Thyroid gland (tissue), 4 donors: ENCODE measurements at places on chromosomes 3 and 15. TPM values are rescaled to one million over a fixed set of nuclear protein-coding genes. Genes with fewer than 3 reads are reported as not detected.
A peak's percentile ranks its signal among the peaks of the same experiment; 100 is the strongest.

ISLR2 gene
- not detected for total RNA-seq

CLDN1 gene
- 29.2 TPM for total RNA-seq

- no peak overlapping the region for H3K27ac ChIP-seq
- no peaks in the 10 kb centered on the region for H3K27me3 ChIP-seq
- H3K36me3 ChIP-seq = no peaks in the 10 kb centered on the region
- no peak for DNase-seq
- H3K4me1 ChIP-seq = no peaks in the 10 kb centered on the region
- H3K4me3 ChIP-seq = no peak overlapping the region
Measured at GRCh38 chr3:178194539-178194938, 341.7 kb upstream of the KCNMB2 start.

DNA sequence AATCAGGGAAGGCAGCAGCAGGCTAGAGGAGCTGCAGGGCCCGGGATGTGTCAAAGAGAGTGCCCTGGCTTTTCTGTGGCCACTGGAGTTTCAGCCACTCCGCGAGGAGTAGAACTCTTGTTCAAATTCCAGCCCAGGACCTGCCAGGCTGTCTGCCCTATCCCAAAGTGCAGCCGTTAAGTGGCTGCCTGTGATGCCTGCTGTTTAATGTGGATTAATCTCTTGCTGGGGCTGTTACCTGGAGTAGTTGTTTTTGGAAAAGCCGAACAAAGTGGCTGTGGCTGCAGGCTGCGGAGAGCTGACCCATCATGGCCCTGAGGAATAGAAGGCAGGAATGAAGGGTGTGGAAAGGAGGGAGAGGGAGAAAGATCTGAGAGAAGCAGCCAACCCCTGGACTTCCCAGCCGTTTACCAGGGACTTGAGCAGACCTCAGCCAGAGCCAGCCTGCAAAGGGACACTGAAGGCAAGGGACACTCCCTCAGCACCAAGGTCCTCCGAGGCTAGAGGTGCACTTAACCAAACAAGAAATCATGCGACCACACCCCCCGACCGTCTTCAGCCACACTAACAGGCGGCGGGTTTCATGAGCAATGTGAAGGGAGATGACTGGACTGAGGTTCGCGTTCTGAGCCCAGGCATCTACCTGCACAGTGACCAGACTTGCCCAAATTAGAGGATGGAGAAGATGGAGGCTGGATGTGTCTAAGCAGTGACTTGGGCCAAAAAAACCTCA is 4.7 kb downstream of the CDAN1 start:
- peaks cover 43% of the 10 kb centered on the region for H3K36me3 ChIP-seq
- DNase-seq = no peak

DNA sequence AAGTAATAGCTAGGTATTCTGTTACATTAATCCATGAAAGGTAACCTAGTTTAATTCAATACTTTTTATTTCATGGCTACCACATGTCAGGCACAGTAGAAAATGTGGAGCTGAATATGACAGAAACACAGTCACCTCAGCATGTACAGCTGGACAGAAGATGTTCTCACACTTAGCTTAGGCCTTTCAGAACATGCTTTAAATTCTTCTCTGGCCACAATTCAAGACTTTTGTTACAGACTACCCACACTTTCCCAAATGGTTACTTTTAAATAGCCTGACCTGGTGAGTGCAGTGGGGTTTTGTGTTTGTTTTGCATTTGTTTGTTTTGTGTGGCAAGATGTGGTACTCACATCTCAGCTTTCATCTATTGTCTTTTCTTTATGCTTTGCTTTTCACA is 1079.5 kb downstream of the IGSF11 start:
- no peak overlapping the region for H3K27ac ChIP-seq
- no peaks in the 10 kb centered on the region for H3K36me3 ChIP-seq

GRCh38 chr15:61764981-61765380 is 295.3 kb downstream of the VPS13C start:
- H3K4me1 ChIP-seq = peaks cover 18% of the 10 kb centered on the region
- DNase-seq = peak; percentile 71
- no peaks in the 10 kb centered on the region for H3K36me3 ChIP-seq
- no peak overlapping the region for H3K4me3 ChIP-seq
- no peaks in the 10 kb centered on the region for H3K27me3 ChIP-seq
- H3K27ac ChIP-seq = peak overlapping the region; percentile 61

GRCh38 chr3:68560728-68561127 is 371.6 kb downstream of the TAFA4 start:
- no peaks in the 10 kb centered on the region for H3K27me3 ChIP-seq
- no peak overlapping the region for H3K4me3 ChIP-seq
- H3K27ac ChIP-seq = no peak overlapping the region
- no peaks in the 10 kb centered on the region for H3K4me1 ChIP-seq

GRCh38 chr15:41523097-41523496 is 9.5 kb upstream of the LTK start:
- H3K4me3 ChIP-seq = no peak overlapping the region
- DNase-seq = no peak
- no peaks in the 10 kb centered on the region for H3K27me3 ChIP-seq
- H3K4me1 ChIP-seq = no peaks in the 10 kb centered on the region
- H3K27ac ChIP-seq = no peak overlapping the region

- DNase-seq = no peak
- no peak overlapping the region for H3K27ac ChIP-seq
- no peak overlapping the region for H3K4me3 ChIP-seq
- H3K36me3 ChIP-seq = no peaks in the 10 kb centered on the region
- H3K27me3 ChIP-seq = no peaks in the 10 kb centered on the region
Measured at GRCh38 chr3:159486580-159486979, 502.1 kb upstream of the IL12A start.

- H3K4me3 ChIP-seq = no peak overlapping the region
- no peaks in the 10 kb centered on the region for H3K27me3 ChIP-seq
- H3K4me1 ChIP-seq = no peaks in the 10 kb centered on the region
- H3K27ac ChIP-seq = no peak overlapping the region
- no peak for DNase-seq
- peaks cover 4% of the 10 kb centered on the region for H3K36me3 ChIP-seq
Measured at GRCh38 chr3:126018545-126018944, 49.6 kb downstream of the ROPN1B start.

DNA sequence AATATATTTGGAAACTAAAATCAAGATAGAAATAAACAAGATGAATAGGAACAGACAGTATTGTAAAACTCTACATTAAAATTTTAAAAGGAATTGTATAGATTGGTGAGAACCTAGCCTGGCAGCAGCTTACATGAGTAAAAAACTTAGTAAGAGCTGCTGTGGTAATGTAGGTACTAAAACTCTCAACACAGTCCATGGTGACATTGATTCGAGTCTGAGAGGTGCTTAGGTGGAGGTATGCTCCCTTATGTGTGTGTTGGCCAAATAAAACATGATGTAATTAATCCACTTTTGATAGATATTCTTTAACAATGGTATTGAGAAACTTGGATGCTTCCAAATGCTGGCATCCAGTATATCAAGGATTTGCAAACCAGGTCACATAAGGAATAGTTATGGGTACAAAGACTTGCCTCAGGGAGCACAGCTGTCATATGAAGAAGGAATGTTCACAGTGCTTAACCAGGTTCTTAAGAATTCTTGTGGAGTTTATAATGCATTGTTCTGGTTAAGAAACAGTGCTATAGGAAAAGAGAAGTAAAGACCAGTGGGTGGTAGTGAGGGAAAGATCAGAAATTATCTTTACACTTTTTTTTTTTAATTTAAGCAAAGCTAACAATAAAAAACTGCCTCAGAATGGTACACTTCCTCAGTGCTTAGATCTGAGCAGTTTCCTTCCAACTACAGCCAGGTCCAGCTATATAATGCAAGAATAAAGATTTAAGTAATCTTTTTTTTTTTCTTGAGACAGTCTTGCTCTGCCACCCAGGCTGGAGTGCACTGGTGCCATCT is 24.6 kb upstream of the IL20RB start:
- H3K36me3 ChIP-seq = no peaks in the 10 kb centered on the region
- H3K4me1 ChIP-seq = peaks cover 18% of the 10 kb centered on the region
- no peak overlapping the region for H3K27ac ChIP-seq

DNA sequence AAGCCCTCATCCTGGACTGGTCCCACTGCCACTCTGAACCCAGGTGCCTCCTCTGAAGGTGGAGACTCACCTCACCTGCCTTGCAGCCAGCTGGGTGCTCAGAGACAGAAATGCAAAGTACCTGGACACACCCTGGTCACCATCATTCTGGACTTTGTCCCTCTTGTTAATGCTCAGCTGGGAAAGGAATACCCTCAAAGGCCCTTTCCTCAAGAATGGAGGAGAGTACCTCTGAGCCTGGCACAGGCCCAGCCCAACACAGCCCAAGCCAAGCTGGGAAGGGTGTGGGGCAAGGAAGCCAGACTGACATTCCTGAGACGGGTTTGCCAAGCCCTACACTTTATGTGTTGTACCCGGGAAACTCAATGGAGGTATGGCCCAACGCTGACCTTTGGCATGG is 983 bp upstream of the ALAS1 start:
- DNase-seq = peak; percentile 75
- H3K4me3 ChIP-seq = no peak overlapping the region
- H3K4me1 ChIP-seq = peaks cover 31% of the 10 kb centered on the region
- H3K36me3 ChIP-seq = peaks cover 4% of the 10 kb centered on the region
- H3K27ac ChIP-seq = peak overlapping the region; percentile 44

DNA sequence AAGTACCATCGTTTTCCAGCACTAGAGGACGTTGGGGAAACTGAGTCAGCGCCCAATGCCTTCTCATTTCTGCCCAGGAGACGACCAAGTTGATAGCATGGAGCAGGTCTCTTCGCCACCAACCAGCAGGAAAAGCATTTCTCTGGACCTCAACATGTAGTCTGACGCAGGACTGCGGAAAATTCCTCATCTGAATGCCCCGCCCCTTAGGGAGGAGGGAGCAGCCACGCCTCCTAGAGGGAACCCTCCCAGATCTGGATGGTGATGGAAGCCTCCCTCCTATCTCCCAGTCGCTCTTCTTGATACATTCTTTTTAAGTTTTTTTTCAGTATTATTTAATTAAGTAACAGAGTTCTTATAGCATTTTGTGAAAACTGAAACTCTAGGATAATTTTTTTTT is 17.4 kb upstream of the MINDY4B start:
- no peak for DNase-seq
- no peak overlapping the region for H3K27ac ChIP-seq
- no peak overlapping the region for H3K4me3 ChIP-seq

GRCh38 chr3:49803465-49804140 is 542 bp downstream of the INKA1 start:
- no peak overlapping the region for H3K27ac ChIP-seq
- DNase-seq = peak; percentile 19
- H3K36me3 ChIP-seq = no peaks in the 10 kb centered on the region
- no peaks in the 10 kb centered on the region for H3K27me3 ChIP-seq
- H3K4me1 ChIP-seq = peaks cover 37% of the 10 kb centered on the region

GRCh38 chr15:96274698-96275097 is 55.8 kb upstream of the NR2F2 start:
- H3K4me1 ChIP-seq = no peaks in the 10 kb centered on the region
- H3K27ac ChIP-seq = no peak overlapping the region
- DNase-seq = no peak
- H3K36me3 ChIP-seq = no peaks in the 10 kb centered on the region

DNA sequence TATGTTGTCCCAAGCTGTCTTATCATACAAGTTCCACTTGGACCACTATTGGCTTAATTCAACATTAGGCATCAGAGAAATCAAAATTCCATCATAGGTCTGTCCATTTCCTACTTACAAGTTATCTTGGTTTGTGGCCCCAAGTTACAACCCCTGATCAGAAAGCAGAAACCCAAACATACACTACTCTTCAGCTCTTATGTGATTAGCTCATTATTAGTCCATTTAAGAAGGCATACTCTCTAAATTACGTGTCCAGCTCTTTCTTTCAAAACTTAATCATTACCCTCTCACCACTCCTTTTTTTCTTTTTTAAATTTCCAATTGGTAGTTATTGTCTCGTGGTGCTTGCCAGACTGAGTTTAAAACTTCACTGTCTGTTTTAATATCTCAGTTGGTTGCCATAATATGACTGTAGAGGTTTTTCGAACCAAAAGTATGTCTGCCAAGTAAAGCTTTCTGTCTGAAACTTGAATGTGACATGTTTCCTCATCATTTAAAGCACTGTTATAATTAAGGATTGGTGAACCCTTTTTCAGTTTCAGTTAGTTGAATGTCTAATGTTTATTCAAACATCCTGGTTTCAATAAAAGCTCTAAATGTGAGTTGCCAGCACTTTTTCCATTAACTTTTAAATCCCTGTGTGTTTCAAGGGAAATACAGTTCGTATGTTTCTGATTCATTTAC is 150.3 kb downstream of the SAMMSON start:
- no peaks in the 10 kb centered on the region for H3K36me3 ChIP-seq
- no peak for DNase-seq
- H3K27me3 ChIP-seq = no peaks in the 10 kb centered on the region
- H3K27ac ChIP-seq = no peak overlapping the region

DNA sequence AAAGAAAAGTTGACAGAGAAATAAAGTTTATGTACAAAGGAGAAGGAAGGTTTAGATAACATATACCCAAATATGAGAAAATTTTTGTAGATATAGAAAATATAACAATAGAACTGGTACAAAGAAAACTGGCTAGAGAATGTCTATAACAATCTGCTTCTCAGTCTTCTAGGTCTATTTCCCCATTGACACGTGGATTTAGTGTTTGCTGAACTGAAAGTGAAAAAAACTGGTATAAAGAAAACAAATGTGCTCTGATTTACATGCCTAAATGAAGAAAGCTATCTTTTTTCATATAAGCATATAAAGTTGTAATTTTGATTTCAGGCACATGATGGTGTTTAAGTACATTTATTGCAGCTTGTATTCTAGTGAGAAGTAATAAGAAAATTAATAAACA is 9.8 kb downstream of the KCNMB2 start:
- H3K4me3 ChIP-seq = no peak overlapping the region
- H3K27ac ChIP-seq = no peak overlapping the region
- no peaks in the 10 kb centered on the region for H3K4me1 ChIP-seq
- no peak for DNase-seq

GRCh38 chr3:54550221-54550977 is 377.5 kb downstream of the LRTM1 start:
- H3K27me3 ChIP-seq = no peaks in the 10 kb centered on the region
- peaks cover 15% of the 10 kb centered on the region for H3K4me1 ChIP-seq
- no peak overlapping the region for H3K4me3 ChIP-seq
- no peak for DNase-seq
- no peak overlapping the region for H3K27ac ChIP-seq
- no peaks in the 10 kb centered on the region for H3K36me3 ChIP-seq

DNA sequence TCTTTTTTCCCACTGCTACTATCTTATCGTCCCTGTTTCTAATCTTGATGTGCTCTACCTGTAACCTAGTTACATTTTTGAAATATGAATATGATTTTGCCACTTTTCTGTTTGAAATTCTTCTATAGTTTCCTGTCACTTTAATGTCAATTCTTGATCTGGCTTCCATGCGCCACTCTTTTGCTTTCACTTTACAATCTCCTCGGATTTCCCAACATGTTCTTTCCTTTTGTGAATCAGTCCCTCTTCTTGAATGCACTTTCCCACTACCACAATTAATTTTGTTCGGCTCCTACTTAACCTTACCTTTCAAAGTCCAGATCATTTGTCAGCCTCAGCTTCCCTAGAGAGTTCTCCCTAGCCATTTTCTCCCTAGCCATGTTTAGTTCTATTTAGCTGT is 8.3 kb downstream of the TIMMDC1 start:
- no peak overlapping the region for H3K27ac ChIP-seq
- H3K4me1 ChIP-seq = no peaks in the 10 kb centered on the region
- peaks cover 24% of the 10 kb centered on the region for H3K36me3 ChIP-seq
- H3K27me3 ChIP-seq = no peaks in the 10 kb centered on the region
- H3K4me3 ChIP-seq = no peak overlapping the region
- no peak for DNase-seq
